Placental pericyte (primary cell): ENCODE measurements at places on chromosomes 2 and 18. TPM values are rescaled to one million over a fixed set of nuclear protein-coding genes. Genes with fewer than 3 reads are reported as not detected.

Gene CENPA
- 0.66 and 12.2 TPM in 2 replicates for total RNA-seq

Gene NAPG
- total RNA-seq: 39.6 and 66.7 TPM in 2 replicates

Gene TNS1
- total RNA-seq: 48.1 and 164 TPM in 2 replicates

Gene PARD3B
- total RNA-seq: 26.0 and 26.9 TPM in 2 replicates

Gene CCDC74B
- total RNA-seq: 2.6 and 5.0 TPM in 2 replicates

Gene ALLC
- total RNA-seq: not detected in 2 replicates

Gene SCN7A
- under 0.01 TPM in 1 of 2 replicates, not detected in the other for total RNA-seq

Gene DNAH7
- 0.22 and 1.1 TPM in 2 replicates for total RNA-seq

Gene C1QL2
- total RNA-seq: under 0.01 TPM in 1 of 2 replicates, not detected in the other

Gene SERPINB11
- total RNA-seq: not detected in 2 replicates

Gene KIAA2012
- not detected in 2 replicates for total RNA-seq

Gene ANKRD53
- total RNA-seq: 0.72 and 1.3 TPM in 2 replicates

Gene KCNIP3
- total RNA-seq: 0.57 and 0.88 TPM in 2 replicates

Gene ACTG2
- total RNA-seq: 61.7 and 148 TPM in 2 replicates

Gene C2orf15
- not detected in 2 replicates for total RNA-seq

Gene BCL2
- total RNA-seq: 2.8 and 3.0 TPM in 2 replicates

Gene KCNJ3
- total RNA-seq: not detected in 2 replicates

Gene CFC1
- not detected in 2 replicates for total RNA-seq

Gene RAB12
- total RNA-seq: 42.2 and 56.0 TPM in 2 replicates

Gene SLC9A2
- total RNA-seq: not detected in 2 replicates

Gene NCL
- total RNA-seq: 120 and 193 TPM in 2 replicates

Gene GULP1
- 79.6 and 80.5 TPM in 2 replicates for total RNA-seq

Gene MEP1B
- not detected in 2 replicates for total RNA-seq
